ENCODE measurements at places on chromosomes 6 and 20.

GRCh38 chr6:149438855-149439254, 38.8 kb downstream of the SUMO4 start:
- peak; percentile 37 for DNase-seq

- no peak for DNase-seq
Observed at GRCh38 chr6:19713411-19713810, 123.8 kb upstream of the ID4 start.

DNA sequence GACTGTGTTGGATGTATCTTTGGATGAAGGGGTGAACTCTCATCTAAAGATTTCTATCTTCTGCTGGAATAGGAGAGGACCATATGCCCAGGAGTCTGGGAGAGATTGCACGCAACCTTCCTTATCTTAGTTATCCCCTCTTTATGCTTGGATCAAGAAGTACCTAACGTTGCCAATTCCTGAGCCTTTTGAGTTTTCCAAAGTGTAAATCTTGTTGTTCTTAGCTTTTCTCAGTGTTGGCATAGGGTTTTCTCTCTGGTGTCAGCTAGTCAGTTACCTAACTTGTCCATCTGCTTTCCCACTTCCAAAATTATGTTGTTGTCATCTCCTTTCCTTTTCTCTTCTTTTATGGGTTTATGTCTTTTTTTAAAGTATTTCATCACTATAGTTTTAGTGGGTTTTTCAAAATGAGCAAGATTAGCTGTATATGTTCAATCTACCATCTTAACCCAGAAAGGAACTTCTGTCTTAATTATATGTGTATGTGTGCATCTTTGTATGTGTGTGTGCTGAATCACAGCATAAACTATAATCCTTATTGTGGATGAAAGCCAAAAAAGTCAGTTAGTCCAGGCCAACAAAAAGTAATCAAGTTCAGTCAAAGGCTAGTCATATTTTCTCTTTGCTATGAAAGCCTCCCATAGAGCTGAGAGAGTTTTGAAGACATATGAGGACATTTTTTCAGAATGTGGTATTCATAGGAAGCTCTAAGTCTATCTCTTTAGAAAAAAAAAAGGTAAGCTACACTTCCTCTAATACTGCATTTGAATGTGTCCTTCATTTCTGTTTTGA, 72.1 kb downstream of the KHDC1L start:
- DNase-seq = no peak

DNA sequence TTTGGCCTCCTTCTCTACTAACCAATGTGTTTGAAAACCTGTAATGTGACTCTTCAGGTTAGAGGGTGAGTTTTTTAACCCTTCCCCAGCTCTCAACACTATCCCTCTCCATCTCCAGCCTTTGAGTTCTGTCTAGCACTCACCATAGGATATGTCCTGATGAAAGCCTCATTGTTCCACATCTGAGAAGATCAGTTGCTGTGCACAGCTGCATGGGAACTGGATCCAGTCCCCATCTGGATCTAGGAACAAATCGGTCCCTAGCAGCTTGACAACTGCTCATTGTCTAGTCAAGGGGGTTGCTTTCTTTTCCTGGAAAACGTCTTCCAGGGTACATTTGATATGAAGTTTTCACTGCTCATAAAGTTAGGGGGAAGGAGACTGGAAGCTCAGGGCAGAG, 45.4 kb upstream of the AGPAT4 start:
- DNase-seq = no peak

DNA sequence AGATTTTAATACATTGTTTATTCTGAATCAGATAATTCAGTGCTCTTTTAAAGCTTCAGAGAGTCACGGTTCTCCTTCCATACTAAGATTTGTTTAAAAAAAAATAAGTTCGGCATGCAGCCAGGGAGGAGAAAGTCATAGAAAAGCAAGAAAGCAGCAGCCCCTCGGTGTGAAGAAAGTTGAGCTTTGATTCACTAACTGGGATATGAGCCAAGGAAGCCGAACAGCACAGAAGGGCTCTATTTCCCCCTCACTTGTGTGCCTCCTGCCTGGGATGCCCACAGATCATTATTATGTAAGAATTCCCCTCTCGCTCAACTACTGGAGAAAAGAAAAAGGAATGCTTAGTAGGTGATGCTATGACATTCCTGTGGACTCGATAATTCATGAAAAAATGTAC, 69.3 kb upstream of the SYNJ2 start:
- no peak for DNase-seq

DNA sequence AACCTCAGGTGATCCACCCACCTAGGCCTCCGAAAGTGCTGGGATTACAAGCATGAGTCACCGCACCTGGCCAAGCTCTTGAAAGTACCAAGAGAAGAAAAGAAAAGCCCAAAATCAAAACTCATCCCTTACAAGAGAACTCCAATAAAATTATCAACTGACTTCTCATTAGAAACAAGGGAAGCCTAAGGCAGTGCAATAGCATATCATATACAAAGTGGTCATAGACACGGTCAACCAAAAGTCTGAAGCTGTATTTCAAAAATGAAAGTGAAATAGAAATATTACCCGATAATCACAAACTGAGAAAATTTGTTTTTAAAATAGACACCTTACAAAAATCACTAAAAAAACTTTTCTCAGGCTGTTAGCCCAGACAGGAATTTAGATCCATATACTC, 1321.1 kb upstream of the GJE1 start:
- peak; percentile 12 for DNase-seq

GRCh38 chr6:50093116-50093937, 43.6 kb upstream of the DEFB112 start:
- DNase-seq = no peak

GRCh38 chr6:18562726-18563125, 175.6 kb downstream of the RNF144B start:
- no peak for DNase-seq

- DNase-seq = no peak
Observed at GRCh38 chr6:156647140-156647784, 129.9 kb upstream of the ARID1B start.

Measured in RPMI8226 (cell line).